ENCODE measurements at places on chromosomes 1 and 21.

- no peak for DNase-seq
Measured at GRCh38 chr1:32765570-32766327, 51.4 kb downstream of the YARS1 start.

DNA sequence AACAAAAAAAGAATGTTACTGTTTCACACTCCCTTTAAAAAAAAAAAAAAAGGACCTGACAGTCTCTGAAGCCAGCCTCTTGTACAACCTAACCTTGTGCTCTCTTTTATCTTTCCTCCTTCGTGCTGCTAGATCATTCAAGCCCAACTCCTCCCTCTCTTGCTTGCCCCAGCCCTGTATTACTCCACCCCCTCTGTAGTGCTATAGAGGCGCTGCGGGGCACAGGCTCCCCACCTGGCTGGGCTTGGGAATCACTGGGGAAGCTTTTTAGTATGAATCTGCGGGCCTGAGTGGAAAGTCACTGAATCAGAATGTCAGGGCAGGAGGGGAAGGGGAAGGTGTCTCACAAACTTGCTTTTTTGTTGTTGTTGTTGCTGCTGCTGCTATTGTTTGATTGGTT lies 383.7 kb upstream of the CAMK1G start:
- DNase-seq = no peak

DNA sequence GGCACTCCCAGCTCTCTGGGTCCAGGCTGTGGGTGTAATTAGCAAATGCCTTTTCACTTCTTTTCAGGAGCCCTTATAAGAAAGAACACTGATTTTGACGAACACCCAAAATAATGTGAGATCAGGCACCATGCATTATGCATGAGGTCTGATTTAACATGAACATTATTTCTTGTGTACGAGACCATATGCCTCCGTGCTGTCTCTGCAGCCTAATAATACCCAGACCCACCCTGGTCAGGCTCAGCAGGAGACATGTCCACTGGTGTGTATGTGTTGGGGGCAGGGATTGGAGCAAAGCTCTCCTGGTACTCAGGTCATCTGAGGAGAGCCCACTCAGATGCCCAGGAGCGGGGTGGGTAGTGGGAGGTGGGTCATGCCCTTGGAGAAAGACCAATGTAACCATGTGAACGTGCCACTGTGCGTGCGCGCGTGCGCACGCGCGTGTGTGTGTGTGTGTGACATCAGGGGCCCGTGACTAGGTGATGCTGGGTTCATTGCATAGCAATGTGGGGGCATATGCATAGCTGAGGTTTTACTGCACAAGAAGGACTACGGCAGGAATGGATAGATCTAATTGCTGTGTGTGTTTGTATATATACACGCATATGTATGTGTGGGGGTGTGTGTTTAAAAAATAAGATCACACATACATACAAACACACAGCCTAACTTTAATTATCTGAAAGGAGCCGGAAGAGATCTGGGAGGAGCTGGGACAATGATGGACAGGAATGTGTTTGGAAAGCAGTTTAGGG lies 7.1 kb downstream of the POU3F1 start:
- no peak for DNase-seq

DNA sequence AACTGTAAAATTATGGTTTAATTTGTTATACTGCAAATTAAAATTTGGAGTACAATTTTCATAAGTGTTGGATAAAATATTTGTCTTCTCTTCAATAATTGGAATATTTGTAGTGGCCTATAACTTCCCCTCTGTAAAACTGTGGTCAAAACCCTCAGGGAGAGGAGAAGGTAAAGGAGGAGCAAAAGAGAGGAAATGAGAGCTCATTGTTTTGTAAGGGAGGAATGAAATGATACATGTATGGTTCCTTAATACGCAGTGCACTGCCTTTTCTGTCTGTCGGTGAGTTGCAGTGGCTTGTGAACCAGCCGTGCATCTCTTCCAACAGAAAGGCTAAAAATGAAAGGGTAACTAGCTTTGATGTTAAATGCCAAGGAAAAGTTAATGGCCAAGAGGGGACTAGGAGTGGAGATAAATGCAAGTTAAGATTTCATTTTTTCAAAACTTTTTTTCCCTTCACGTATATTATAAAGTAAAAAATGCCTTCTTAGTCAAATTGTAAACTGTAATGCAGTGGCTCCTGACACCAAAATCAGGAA lies 26.4 kb downstream of the LRRC8D start:
- peak; percentile 30 for DNase-seq

DNA sequence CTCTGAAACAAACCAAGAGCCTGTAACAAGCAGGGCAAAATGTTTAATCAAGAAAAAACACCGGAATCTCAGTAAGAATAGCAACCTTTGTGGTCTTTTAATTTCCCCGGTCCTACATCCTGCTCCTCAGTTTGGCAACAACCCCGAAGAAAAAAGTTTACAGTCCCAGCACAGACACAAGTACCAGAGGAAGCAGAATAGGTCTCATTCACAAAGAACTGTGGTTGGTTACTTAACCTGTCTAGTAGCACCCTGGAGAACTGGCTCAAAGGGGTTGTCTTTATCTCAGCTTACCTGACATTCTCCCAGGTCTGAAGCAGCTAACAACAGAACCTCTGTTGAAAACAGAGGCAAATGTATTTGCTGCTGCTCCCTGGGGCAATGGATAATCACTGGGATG lies 399.3 kb downstream of the AJAP1 start:
- no peak for DNase-seq

GRCh38 chr1:2317230-2318065 lies 73.9 kb downstream of the MORN1 start:
- DNase-seq = no peak

DNA sequence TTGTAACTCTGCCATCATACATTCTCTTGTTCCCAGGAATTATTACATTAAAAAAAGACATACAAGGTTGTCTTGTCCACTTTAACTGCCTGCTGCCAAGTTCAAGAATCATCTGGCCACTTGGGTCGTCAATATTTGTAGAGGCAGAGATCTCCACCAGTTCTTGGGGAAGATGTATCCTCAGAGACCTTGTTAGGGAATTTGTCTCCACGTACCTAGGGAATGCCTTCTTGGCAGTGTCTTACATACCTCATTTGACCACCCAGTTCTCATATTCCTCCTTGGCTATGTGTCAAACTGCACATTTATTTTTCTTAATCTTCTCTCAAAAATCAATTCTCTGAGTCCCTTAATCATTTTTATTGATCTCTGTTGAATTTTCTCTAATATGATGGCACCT lies 266.0 kb downstream of the SPATA17 start:
- DNase-seq = no peak

GRCh38 chr1:229185963-229186362 lies 84.9 kb upstream of the RAB4A start:
- DNase-seq = no peak

DNA sequence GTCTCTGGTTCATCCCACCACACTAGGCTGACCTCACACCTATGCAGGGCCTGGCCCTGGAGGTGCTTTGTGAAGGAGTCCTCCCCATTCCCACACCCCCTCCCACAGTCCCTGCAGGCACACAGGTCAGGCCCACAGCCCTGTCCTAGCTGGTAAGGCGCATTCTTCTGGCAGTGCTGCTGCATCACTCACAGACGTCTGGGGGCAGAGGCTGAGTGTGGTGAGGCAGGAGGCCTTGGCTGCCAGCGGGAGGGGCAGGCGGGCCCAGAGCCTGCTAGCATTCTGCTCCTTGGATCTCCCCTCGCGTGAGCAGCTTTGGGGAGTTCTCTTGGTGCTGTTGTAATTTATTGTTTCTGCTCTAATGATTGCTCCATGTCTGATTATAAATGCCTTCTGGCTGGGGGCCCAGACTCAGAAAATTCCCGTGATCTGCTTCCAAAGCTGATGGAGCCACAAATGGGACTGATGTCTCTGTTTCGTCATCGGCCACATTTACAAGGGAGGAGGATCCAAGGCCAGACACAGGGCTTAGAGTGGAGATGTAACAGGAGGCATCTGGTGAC lies 62.9 kb downstream of the TRABD2B start:
- no peak for DNase-seq

DNA sequence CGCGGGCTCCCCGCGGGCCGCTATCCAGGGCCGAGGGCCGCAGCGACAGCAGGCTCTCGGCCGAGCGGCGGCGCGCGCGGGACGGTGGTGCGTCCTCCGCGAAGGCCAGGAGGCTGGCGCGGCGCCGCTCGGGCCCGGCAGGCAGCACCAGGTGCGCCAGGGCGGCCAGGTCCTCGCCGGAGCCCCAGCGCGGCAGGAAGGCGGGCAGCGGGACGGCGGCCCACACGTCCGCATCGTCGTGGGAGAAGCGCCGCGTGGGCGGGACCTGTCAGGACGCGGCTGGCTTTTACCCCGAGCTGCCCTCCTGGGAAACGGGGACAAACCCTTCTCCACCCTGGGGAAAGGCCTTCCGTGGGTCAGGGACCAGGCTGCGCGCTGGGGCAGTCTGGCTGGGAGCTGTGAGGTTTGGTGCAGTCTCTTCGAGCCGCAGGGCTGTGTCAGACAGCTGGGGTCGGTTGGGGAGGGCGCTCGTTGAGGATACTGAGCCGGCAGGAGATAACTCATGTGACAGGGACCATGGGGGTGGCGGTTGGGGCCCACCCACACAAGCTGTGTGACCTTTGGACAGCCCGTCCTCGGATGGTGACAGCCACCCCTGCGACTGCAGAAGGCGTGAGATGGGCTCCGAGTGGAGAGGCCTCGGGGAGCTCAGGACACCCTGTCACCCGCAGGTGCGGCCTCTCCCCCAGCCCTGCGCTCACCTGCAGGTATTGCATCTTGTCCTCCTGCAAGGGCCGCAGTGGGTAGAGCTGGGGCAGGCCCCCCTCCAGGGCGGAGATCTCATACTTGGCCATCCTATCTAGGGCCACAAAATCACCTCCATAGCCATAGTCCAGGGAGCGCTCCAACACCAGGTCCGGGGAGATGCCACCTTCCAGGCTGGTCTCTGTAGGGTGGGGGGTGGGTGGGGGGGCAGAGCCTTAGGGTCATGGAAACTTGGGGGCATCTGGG lies 6.0 kb downstream of the HES3 start:
- no peak for DNase-seq

DNA sequence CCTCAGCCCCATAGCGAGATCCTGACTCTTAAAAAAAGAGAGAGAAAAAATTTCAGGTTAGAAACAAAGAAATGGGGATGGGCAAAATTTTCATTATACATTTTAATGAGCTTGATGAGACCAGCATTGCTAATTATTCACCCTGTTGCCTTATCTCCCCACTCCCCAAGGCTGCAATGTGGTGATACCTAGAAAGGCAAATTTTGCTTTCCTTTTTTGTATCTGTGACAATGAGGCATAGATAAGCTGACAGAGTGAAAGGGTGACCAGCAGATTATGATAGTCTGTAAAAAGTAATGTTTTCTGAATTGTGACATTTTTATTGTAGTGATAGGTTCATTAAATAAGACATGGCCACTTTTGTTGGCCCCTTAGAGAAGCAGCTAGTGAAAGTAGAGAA lies 12.9 kb downstream of the SRRM1 start:
- peak; percentile 79 for DNase-seq

GRCh38 chr1:156586323-156586722 lies 5.3 kb upstream of the NAXE start:
- no peak for DNase-seq

DNA sequence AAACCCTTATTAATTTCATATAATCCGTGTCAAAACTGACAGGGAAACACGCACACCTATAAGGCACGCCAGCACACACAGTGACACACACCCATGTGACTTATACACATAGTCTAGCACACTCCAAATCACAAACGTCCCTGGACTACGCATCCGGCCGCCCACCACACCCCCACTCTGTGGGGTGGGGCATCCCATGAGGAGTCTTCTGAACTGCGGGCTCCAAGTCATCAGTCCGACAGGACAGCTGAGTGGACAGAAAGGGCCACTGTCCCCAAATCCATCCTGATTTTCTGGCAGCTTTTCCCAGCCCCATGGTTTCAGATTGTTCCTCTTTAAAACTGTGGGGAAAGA lies 829 bp downstream of the PEA15 start:
- DNase-seq = peak; percentile 50

- no peak for DNase-seq
Measured at GRCh38 chr1:27394282-27394658, 1.8 kb downstream of the GPR3 start.

- DNase-seq = no peak
Measured at GRCh38 chr1:184650177-184650866, 104.3 kb downstream of the EDEM3 start.

GRCh38 chr1:117179471-117179870 lies 31.3 kb downstream of the VTCN1 start:
- DNase-seq = no peak

DNA sequence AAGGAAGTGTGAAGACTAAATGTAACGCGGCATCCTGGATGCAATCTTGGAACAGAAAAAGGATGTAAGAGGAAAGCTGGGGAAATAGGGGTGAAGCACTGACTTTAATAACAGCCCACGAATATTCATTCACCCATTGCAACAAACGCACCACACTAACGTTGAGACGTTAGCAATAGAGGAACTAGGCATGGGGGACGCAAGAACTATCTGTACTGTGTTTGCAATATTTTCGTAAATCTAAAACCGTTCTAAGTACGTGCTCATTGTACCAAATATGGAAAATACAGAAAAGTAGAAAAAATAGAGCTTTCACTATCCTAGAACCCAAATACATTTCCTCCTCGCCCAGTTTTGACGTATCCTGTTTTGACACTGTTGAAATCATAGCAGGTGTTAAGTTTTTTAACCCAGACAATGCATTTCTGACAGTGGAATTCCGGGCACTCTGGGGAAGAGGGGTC lies 3.9 kb downstream of the LAPTM5 start:
- peak; percentile 74 for DNase-seq

GRCh38 chr1:210617293-210617692 lies 288.6 kb downstream of the HHAT start:
- no peak for DNase-seq

GRCh38 chr1:62800825-62801306 lies 16.9 kb downstream of the ATG4C start:
- peak; percentile 96 for DNase-seq

- no peak for DNase-seq
Measured at GRCh38 chr1:217134857-217135568, 411.8 kb upstream of the ESRRG start.

DNA sequence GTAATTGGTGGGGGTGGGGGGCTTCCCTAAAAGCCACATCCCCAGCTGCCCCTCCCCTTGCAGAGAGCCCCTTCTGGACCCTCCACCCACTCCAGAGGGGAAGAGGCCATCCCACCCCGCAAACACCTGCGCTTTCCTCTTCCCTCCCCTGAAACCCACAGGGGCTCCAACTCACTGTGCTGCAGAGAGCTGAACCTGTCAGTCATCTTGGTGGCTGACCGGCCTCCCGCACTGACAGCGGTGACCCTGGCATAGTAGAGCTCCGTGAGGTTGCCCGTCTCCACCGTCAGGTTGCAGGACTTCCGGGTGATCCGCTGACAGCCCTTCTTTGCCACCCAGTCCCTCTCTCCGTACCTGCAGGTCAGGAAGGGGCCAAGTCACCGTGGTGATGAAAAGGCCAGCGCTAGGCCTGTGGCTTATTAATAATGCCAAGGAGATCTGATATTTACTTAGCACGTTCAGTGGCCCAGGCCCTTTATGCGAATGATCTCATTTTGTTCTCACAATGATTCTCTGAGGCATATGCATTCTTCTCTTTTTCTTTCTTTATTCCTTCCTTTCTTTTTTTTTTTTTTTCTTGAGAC lies 5.9 kb downstream of the IL22RA1 start:
- DNase-seq = no peak

DNA sequence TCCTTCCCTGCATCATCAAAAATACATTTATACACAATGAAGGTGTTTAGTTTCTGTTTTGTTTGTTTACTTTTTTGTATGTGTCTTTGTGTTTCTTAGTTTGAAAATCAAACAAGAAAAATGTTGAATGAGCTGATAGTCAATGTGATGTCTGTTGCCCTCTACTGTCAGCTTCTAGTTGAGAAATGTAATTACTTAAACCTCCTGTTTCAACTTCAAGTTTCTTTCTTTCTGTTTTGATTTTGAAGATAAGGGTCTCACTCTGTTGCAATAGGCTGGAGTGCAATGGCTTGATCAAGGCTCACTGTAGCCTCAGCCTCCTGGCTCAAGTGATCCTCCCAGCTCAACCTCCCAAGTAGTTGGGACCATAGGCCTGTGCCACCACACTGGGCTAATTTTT lies 37.5 kb downstream of the SPTA1 start:
- DNase-seq = peak; percentile 60
